Upper lobe of right lung (tissue), 1 donor: ENCODE measurements at places on chromosomes 1 and 21. TPM values are rescaled to one million over a fixed set of nuclear protein-coding genes. Genes with fewer than 3 reads are reported as not detected.

The KRTAP21-1 gene
- not detected for total RNA-seq

DNA sequence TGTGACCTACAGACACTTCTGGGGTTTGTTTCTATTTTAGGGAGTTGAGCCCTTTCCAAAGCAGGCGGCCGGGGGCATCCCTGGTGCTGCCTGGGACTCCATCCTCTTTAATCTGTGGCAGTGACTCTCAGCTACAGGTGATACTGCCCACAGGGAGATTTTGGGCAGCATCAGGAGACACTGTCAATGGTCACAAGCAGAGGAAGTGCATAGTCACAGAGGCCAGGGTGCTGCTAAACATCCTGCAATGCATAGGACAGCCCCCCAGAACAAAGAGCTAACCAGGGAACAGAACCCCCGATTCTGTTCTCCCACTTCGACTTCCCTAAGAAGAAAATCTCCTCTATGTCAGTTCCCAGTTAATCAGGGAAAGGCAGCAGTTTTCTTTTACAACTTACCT is 66.2 kb downstream of the TEX35 start:
- H3K4me1 ChIP-seq: no peaks in the 10 kb centered on the region
- DNase-seq: no peak
- no peak overlapping the region for H3K4me3 ChIP-seq
- H3K27me3 ChIP-seq: no peaks in the 10 kb centered on the region
- H3K36me3 ChIP-seq: no peaks in the 10 kb centered on the region

- no peak overlapping the region for H3K4me3 ChIP-seq
- H3K36me3 ChIP-seq: no peaks in the 10 kb centered on the region
- H3K27me3 ChIP-seq: no peaks in the 10 kb centered on the region
- no peak overlapping the region for H3K27ac ChIP-seq
- peaks cover 4% of the 10 kb centered on the region for H3K4me1 ChIP-seq
Measured at GRCh38 chr21:27366036-27366435, 399.1 kb upstream of the ADAMTS5 start.

The PLOD1 gene
- total RNA-seq: 76.8 TPM

- H3K27ac ChIP-seq: no peak overlapping the region
- DNase-seq: no peak
- H3K36me3 ChIP-seq: no peaks in the 10 kb centered on the region
- no peaks in the 10 kb centered on the region for H3K27me3 ChIP-seq
Measured at GRCh38 chr1:244945109-244945671, 80.8 kb upstream of the HNRNPU start.
